NCI-H345 (cell line): ENCODE measurements at places on chromosomes 7 and 10.
A peak's percentile ranks its signal among the peaks of the same experiment; 100 is the strongest.

DNA sequence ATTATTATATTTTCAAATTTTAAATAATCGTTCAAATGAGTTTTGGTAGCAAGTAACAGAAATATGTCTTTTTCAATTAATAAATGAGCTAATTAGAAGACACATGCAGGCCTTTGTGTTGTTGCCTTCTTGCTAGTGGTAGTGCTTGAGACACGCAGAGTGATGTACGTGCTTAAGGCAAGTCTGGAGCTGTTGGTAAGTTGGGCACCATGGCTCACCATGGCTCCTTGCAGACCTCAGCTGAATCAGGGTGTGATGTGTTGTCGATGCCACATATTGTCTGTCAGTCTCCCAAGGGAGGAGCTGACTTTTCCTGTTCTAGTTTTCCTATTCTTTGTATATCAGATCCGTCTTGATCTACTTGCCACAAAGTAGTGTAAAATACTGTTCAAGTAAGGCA is 8.3 kb downstream of the CDK14 start:
- peak; percentile 17 for DNase-seq

DNA sequence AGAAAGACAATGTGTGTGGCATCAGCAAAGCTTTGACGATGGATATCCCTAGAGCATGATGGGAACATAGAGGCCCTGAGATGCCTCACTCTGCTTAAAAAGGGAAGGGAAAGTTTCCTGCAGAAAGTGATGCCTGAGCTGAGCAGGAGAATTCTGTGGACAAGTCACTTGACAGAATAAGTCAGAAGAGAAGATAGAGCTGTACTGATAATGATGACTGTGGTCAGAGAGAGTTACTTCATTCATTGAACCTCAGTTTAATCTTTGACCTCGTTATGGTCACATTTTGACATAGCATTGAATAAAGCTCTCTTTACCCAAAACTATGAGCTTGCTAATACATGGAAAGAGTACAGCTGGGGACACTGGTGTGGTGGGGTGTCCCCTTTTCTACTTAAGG is 7.6 kb downstream of the CUBN start:
- DNase-seq = no peak

- DNase-seq = no peak
Measured at GRCh38 chr10:53491774-53492173, 719.2 kb upstream of the MBL2 start.

- no peak for DNase-seq
Measured at GRCh38 chr10:131027256-131027655, 284.3 kb downstream of the TCERG1L start.

DNA sequence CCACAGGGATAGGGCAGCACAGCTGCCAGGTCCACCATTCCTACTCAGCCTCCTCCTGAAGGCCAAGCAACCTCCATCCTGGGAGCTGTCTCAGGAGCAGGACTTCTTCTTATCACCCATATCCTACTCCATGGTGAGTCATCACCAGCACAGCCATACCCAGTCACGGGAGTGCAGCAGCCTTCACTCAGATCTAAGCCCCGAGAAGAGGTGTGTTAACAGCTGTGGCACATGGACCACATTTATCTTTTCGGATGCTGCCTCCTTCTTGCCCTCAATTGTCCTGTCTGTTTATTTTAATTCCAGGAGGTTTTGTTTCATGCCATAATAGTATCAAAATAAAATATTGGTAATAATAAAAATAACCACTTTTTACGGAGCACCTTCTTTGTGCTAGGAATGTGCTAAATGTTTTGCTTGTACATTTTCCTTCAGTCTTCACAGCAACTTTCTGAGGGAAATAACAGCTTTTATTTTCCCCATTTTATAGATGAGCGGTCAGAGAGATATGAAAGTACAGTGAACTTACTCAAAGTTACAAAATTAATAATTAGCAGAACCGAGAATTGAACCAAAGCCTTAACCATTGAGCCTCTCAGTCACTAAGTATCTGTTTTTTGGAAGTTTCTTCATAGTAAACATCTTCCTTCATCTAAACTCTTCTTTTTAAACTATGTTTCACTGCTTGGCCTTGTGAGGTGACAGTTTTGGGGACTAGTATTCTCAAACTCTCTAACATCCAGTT is 2.5 kb upstream of the KEL start:
- DNase-seq = no peak

DNA sequence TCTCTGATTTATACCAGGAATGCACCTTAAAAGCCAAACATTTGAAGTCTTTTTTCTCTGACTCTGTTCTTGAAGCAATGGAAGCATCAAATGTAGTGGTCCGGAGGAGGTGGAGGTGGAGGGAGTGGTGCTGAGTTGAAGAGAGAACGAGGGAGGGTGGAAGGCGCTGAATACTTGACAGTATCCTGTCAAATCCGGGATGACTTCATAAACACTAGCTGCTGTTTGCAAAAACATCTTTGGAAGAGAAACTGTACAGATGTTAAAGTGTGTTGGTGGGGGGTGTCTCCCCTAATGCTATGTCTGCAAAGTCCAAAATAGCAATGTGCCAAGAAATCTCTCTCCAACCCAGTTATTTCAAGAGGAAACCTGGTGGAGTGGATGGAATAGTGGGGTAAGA is 328.5 kb upstream of the AUTS2 start:
- no peak for DNase-seq

DNA sequence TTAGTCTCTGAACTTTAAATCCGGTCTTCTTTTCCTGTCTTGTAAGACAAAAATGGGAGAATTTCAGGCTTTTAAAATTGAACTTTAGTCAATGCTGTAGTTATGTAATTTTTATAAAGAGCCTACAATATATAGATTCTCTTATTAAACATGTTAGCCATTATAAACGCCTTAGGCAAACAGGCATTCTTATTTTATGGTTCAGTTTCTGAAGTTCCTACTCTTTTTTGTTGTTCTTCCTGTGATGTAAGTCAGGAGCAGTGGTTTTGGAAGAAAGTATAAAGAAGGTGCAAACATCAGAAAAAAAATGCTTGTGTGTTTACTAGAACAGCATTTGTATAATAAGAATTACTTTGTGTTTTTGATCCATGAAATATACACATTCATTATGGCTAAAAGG is 41.6 kb downstream of the BICC1 start:
- no peak for DNase-seq

- DNase-seq = peak; percentile 41
Measured at GRCh38 chr10:91410638-91411371, 661 bp downstream of the HECTD2 start.

GRCh38 chr7:29309041-29309854 is 114.7 kb downstream of the CHN2 start:
- DNase-seq = peak; percentile 16

GRCh38 chr7:16455591-16455990 is 9.9 kb downstream of the SOSTDC1 start:
- DNase-seq = no peak

- no peak for DNase-seq
Measured at GRCh38 chr10:50575477-50576244, 48.1 kb downstream of the SGMS1 start.

- DNase-seq = no peak
Measured at GRCh38 chr10:22618078-22618785, 96.1 kb downstream of the PIP4K2A start.

GRCh38 chr7:27112955-27113949 is 10.8 kb upstream of the HOXA2 start:
- DNase-seq = no peak

DNA sequence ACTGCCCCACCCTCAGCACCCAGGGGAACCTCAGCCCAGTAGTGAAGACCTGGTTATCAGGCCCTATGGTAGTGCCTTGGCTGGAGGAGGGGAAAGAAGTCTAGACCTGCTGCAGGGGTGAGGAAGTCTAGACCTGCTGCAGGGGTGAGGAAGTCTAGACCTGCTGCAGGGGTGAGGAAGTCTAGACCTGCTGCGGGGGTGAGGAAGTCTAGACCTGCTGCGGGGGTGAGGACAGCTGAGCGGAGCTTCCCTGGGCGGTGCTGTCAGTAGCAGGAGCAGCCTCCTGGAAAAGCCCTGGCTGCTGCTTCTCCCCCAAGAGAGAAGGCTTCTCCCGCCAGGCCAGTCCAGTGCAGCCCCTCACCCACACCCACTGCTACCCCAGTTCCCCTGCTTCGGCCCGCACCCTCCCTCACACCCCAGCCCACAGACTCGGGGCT is 6.3 kb downstream of the NOS3 start:
- DNase-seq = no peak

DNA sequence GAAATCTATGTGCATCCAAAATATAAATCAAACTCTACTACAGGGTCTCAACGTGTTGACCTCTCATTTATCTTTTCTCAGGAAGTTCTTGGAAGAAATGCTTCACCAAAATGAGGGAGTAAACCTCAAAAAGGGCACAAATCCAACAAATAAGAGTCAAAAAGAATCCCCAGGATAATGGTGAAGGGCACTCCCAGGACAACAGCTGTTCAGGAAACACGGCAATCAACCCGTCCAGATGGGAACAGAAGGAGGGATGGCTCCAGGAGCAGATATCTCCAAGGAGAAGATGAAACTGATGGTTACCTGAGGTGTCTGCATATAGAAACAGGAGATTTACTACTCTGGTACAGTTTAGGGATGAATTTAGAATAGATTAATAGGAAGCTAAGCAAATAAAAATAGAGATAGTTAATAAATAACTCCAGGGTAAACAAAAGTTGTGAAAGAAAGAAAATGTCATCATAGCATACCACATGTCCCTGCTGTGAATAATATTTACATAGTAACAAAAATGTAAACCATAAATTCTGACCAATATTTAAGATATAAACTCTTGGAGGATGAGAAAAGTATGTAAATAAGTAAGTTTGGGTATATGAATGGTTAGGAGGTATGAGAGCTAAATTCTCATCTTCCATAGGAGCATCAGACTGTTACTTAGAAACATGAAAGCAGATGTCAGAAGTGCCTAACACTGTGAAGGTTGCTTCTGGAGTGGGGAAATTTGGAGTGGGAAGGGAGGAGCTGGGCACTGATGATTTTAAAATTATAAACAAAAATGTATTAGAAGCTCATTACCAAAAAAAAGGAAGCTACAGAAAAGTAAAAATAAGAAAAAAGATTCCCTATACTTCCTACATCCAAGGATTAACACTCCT is 237.5 kb upstream of the HPS1 start:
- DNase-seq = no peak

DNA sequence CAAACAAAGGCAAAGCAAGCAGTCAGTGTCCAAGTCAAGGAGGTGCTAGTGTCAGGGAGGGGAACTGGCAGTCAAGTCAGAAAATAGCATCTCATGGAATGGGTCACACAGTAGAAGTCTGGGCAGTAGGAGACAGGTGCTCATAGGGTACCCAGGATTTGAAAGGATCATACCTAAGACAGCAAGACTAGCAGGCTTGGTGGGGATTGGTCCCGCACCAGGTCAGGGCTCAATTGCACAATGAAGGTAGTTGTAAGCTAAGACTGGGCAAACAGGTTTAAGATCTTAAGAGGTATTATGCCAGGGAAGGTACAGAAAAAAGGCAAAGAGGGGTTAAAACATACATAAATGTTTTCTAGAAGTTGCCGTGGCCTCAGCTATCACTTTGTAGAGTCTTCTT is 181.4 kb upstream of the ETV1 start:
- DNase-seq = no peak

DNA sequence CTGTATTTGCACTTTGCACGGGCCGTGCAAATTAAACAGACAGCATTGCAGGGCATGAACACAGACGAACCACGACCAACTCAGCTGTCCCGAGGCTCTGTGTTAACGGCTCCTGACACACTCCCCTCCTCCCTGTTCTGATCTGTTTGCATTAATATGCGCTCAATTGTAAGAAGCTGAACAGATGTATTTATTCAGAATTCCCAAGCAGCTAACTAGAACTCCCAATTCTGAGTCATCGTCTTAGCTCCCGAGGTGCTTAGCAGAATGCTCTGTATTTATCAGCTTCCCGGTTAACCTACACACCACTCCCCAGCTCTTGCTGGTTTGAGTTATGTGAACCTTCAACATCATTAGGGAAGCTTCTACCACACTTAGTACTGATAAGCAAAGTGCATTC is 286.4 kb downstream of the PTPRN2 start:
- DNase-seq = no peak

DNA sequence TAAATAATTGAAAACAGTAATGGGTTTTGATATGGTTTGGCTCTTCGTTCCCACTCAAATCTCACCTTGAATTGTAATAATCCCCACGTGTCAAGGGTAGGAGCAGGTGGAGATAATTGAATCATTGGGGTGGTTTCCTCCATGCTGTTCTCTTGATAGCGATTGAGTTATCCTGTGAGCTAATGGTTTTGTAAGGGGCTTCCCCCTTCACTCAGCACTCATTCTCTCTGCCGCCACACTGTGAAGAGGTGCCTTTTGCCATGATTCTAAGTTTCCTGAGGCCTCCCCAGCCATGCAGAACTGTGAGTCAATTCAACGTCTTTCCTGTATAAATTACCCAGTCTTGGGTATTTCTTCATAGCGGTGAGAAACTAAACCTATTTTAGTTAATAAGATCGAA is 551.7 kb upstream of the POT1 start:
- no peak for DNase-seq

DNA sequence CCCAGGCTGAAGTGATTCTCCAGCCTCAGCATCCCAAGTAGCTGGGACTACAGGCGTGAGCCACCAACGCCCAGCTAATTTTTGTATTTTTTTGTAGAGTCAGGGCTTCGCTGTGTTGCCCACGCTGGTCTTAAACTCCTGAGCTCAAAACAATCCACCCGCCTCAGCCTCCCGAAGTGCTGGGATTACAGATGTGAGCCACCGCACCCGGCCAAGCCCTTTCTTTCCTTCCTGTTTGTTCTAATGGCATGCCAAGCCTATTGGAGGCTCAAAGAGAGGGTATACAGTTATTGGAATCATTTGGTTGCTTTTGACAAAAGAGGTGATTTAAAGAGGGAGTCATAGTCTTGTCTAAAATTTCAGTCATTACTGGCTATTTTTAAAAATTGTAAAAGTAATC is 46.0 kb upstream of the TRIM8 start:
- no peak for DNase-seq

DNA sequence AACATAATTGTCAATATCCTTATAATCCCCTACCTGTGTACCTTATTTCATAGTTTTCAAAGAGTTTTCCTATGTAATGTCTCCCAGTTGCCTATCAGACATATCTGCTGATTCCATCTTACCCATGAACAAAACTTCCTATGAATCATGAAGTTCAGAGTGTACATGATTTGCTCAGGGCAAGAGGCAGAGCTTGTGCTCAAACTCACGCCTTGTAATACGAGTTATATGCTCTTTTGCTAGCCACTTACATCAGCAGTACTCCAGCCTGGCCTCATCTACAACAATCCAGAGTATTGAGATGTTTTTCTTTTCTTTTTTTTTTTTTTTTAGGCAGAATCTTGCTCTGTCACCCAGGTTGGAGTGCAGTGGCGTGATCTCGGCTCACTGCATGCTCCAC is 11.8 kb downstream of the PKD2L1 start:
- DNase-seq = no peak

DNA sequence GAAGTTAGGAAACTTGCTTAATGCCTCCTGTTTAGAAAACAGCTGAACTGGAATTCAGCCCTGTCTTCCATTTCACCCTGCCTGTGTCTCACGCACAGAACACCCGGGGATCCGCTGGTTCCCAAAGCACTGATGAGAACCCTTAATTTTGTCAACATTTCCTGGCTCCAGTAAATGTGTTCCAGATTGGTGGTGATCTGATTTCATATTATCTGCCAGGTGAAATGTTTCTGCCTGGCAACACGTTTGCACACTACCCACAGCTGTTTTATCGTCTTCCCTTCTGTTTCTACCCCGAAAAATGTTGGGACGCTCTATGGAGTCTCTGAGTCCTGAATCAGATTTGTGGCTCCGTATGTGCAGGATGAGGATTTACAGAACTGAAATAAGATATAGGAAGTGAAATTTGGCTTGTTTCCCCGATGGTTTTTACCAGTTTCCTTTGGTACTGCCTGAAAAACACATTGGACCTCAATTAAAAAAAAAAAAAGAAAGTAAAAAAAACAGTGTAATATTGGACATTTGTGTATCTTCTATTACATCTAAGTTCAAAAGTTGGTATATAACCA is 29.0 kb downstream of the MRC1 start:
- no peak for DNase-seq
